ENCODE measurements at places on chromosomes 7 and 10. TPM values are rescaled to one million over a fixed set of nuclear protein-coding genes. Genes with fewer than 3 reads are reported as not detected.

DNA sequence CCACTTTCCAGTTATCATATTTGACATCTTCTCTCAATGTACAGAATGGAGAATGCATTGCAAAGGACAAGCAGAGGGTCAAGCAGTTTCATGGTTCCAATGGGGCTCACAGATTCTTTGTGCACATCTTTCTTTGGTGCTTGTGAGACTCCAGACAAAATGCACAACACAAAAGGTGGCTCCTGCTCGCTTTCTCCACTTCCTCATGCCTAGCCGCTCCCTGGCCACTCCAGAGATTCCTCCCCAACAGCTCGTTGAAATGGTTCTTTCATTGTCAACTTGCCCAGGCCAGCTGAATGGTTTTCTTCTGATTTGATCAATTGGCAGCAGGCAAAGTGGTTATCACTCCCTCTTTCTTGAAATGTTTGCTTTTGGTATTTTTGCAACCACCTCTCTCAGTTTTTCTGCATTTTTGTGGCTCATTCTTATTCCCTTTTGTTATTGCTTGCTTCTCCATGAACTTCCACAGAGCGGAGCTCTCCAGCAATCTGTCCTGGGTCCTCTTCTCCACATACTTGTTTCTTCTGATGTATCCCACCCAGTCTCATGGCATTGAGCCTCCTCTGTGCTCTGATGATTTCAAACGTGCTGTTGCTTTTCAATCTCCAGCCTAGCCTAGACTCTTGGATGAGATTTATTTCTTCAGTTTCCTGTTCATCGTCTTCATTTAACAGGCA lies 507.8 kb upstream of the MKI67 start:
- no peak for DNase-seq
- no peak overlapping the region for H3K27ac ChIP-seq
- H3K36me3 ChIP-seq: no peaks in the 10 kb centered on the region
- H3K4me1 ChIP-seq: no peaks in the 10 kb centered on the region
- H3K27me3 ChIP-seq: no peaks in the 10 kb centered on the region
- H3K4me3 ChIP-seq: no peak overlapping the region

GRCh38 chr10:22556774-22557173 lies 157.6 kb downstream of the PIP4K2A start:
- no peaks in the 10 kb centered on the region for H3K27me3 ChIP-seq
- H3K36me3 ChIP-seq: no peaks in the 10 kb centered on the region
- no peak overlapping the region for H3K4me3 ChIP-seq

DNA sequence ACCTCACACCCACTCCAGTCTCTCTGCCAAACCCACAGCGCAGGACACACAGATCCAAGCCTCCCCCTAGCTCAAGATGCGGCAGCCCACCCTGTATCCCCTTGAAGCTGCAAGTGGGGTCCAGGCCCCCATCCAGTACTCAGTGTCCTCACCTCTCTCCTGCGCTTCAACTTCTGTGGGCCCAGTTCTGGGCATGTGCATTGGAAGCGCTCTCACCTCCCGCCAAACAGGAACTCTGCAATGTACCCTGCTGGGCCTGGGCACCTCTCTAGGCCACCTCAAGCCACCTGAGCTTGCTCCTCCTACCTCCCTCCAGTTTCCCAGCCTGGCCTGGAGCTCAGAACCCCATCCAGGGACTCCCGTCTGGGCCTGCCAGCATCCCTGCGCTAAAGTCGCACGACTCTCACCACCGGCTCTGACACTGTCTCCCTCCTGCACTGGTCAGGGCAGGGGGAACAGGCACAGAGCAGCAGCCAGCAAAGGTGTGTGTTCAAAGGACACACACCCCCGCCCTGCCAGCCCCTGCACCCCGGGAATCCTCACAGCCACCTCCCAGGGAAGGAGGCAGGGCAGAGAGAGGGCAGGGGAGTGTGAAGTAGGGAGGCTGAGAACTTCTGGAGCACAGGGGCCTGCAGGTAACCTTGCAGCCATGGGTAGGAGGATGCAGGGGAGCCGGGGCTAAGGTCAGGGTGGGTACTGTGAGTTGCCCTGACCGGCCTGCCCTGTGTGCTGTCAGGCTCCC lies 51.7 kb upstream of the MSMB start:
- DNase-seq: no peak
- no peaks in the 10 kb centered on the region for H3K36me3 ChIP-seq
- H3K4me1 ChIP-seq: peaks cover 28% of the 10 kb centered on the region
- no peak overlapping the region for H3K27ac ChIP-seq
- no peak overlapping the region for H3K4me3 ChIP-seq

DNA sequence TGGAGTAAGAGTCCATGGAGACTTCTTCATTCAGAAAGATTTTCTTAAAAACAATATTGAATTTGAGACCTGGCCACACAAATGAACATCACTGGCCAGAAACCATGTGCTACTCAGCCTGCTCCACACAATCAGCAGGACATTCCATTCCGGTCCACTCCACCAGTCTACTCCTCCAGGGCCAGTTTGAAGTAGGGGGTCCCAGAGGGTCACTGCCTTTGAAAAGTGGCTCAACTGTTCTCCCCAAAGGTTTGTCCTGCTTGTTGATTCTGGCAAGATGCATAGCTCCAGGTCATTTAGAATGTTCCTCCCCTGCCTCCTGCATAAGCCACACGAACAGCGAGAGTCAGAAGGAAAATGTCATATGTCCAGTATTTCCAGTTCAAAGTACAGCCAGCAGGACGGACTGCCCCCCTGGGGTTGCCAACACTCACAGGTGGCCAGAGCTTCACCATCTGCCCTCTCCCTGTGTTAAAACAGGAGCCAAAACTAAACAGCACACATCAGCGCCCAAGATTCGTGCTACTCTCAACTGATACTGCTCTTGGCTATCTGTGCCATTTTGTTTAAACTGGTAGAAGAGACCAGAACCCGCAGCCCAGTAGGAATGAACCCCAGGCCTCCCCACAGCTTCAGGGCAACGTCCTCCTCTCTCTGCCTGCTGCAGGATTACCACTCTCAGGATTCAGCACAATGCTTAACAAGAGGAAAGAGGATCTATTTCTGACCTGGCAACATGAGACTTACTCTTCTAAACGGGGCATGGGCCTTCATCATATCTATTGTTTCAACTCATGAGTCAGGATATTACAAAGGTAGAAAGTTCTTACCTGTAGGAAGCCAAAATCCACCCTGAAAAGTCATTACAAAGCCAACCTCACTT lies 11.3 kb downstream of the GRB10 start:
- no peaks in the 10 kb centered on the region for H3K36me3 ChIP-seq
- no peaks in the 10 kb centered on the region for H3K4me1 ChIP-seq
- no peak for DNase-seq
- no peak overlapping the region for H3K27ac ChIP-seq
- H3K27me3 ChIP-seq: no peaks in the 10 kb centered on the region

GRCh38 chr10:27620430-27621397 lies 116.6 kb downstream of the RAB18 start:
- DNase-seq: peak; percentile 37
- H3K4me1 ChIP-seq: no peaks in the 10 kb centered on the region
- no peaks in the 10 kb centered on the region for H3K27me3 ChIP-seq

DNA sequence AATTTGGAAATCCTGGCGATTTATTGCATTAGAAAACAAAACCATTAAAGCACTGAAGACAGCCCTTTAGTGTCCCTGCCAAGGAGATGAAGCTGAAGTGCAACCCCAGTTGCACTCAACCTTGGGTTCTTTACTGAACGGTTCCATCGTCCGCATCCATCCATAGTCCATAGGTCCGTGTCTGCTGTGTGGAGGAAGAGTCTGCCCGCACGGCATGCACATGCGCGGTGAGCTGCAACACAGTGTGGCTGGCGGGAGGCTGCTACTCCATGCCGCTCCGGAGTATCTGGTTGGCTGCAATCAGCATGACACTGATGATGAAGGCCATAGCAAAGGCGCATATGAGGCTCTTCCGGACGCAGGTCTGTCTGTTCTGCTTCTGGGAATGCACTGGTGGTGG lies 624.6 kb downstream of the CALN1 start:
- no peak overlapping the region for H3K27ac ChIP-seq
- DNase-seq: no peak
- H3K4me3 ChIP-seq: no peak overlapping the region

- H3K27me3 ChIP-seq: no peaks in the 10 kb centered on the region
- H3K4me3 ChIP-seq: no peak overlapping the region
- DNase-seq: no peak
- H3K27ac ChIP-seq: no peak overlapping the region
- peaks cover 2% of the 10 kb centered on the region for H3K4me1 ChIP-seq
Observed at GRCh38 chr7:29993140-29993539, 3.5 kb upstream of the SCRN1 start.

DNA sequence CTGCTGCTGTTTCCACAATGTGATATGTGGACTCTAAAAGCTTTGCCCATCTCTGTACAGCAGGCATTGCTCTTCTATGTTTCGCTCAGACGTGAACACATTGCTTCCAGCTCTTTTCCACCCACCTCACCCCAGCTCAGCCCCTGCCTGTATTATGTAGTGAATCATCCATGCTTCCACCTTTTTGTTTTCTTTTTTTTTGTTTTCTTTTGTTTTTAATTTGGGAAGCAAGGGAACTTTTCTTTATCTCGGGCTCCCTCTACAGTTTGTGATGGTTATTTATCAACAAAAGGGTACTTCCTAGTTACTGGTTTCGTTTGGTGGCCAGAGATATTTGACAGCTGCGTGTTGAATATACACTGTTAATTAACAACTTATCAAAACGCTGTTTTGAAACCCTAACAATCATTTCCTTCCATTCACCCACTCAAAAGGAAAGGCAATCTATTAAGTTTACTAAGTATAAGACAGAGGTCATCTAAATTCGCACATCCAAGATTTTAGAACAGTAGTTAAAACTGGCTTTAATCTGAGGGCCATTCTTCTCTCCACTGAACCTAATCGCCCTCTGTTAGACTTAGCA lies 127.9 kb upstream of the STK17A start:
- H3K27ac ChIP-seq: no peak overlapping the region
- H3K4me1 ChIP-seq: no peaks in the 10 kb centered on the region
- DNase-seq: no peak
- H3K27me3 ChIP-seq: no peaks in the 10 kb centered on the region
- no peaks in the 10 kb centered on the region for H3K36me3 ChIP-seq

DNA sequence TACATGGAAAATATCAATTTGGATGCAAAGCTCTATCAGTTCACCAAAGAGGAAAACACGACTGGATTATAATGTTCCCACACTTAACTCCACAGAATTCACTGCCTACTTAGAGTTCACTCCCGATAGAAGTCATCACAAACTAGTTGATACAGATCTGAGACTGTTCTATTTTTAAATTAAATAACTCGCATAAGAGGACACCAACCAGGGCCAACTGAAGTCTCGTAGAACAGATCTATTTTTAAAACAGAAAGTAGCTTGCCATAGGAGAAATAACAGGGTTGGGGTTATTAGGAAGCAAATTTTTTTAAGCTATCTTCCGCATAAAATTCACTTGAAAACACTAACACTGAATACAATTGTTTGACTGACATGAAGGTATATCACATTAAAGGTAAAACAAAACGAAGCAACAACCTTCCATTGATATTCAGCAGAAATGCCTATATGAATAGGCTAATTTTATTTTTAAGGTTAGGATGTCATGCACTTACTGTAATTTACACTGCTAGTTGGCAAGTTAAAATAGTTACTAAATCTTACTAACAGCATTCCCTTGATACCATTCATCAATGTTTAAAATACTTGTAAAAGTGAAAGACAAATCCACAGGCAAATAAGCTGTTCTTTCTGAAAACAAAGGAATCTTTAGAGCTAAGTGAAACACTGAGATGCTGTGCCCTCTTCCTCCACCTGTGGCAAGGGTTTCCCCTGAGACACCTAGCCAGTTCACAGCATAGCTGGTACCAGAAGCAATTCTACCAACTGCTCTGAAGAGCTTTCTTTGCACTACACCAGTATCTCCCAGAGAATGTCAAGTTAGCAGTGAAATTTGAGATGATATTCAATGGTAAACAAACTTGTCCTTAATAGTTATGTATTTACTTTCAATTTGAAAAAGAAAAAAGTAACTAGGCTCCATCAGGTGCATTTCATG lies 186.7 kb upstream of the ANK3 start:
- no peaks in the 10 kb centered on the region for H3K27me3 ChIP-seq
- DNase-seq: no peak
- H3K36me3 ChIP-seq: no peaks in the 10 kb centered on the region
- no peak overlapping the region for H3K27ac ChIP-seq
- H3K4me1 ChIP-seq: no peaks in the 10 kb centered on the region
- H3K4me3 ChIP-seq: no peak overlapping the region

Gene MXI1
- 69.1 TPM for total RNA-seq

Gene ZSCAN25
- 31.0 TPM for total RNA-seq

Gene NKX1-2
- total RNA-seq: 0.08 TPM

Gene CHAT
- 0.93 TPM for total RNA-seq

Gene NRCAM
- 7.6 TPM for total RNA-seq

All from testis (tissue), 5 donors.